G401 (cell line): ENCODE measurements at places on chromosomes 13 and 19. TPM values are rescaled to one million over a fixed set of nuclear protein-coding genes. Genes with fewer than 3 reads are reported as not detected.

The MADCAM1 gene
- total RNA-seq: 0.14 TPM in 1 of 2 replicates, not detected in the other

The SIGLEC8 gene
- not detected in 2 replicates for total RNA-seq

DNA sequence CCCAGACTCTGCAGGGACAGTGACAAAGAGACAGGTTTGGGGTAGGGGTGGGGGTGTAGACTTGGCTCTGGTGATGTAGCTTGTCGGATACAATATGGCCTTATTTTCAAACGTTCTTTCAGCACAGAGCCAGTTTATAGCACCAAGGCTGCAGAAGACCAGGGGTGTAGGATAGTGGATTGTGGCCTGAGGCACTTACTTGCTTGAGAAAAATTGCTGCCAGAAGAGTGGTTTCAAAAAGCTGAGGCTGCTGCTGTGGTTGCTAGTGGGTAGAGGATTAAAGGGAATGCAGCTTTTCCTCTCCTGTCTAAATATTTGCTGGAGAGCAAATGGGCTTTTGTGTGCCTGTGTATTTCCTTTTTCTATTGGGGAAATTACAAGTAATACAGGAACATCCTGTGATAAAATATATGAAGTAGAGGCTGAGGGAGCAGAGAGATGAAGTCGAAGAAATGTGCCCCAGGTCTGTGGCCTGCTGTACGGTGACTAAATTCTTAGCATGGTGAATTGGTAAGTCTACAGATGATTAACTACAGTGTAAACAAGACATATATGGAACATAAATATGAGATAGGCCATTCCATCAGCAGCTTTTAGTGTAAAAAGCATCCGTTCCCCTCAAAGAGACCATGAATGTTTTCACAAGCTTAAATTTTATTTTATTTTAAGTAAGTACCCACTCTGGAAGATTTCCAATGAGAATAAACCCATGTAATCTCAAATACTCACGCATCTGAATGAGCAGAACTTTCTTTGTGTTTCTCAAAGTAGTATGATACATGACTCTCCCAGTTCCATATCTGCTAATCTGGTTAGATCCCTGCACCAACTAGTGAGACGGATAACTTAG is 112.9 kb downstream of the LRCH1 start:
- peak; percentile 48 for DNase-seq

The DLEU7 gene
- total RNA-seq: not detected in 2 replicates

DNA sequence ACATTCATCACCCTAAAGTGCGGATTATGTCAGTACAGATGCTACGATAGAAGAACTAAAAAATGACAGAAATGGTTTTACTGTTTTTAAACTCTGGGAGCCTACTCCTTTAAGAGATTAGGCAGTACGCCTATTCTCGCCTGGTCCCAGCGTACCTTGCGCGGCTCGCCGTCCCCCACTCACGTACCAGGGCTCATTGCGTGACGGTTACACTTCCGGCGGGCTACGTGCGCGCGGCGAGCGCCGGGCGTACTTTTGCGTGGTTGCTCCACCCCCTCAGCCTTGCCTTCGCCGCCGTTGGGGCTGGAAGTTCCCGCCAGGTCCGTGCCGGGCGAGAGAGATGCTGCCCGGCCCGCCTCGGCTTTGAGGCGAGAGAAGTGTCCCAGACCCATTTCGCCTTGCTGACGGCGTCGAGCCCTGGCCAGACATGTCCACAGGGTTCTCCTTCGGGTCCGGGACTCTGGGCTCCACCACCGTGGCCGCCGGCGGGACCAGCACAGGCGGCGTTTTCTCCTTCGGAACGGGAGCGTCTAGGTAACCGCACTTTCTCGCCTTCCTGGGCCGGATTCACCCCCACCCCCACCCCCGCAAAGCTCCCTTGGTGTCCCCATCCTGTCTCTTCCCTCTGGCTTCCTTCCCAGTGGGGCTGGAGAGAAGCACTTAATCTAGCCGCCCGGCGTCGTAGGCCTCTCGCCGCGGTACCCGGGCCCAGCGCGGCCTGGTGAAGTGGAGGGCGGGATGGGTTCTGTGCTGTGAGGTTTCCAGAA is at the start of gene NUP58:
Gene NUP58, plus strand, starts transcription at position 279 of the 767 bp plus-strand sequence. Its CDS starts 149 bp downstream, at position 428.
- peak; percentile 95 for DNase-seq

DNA sequence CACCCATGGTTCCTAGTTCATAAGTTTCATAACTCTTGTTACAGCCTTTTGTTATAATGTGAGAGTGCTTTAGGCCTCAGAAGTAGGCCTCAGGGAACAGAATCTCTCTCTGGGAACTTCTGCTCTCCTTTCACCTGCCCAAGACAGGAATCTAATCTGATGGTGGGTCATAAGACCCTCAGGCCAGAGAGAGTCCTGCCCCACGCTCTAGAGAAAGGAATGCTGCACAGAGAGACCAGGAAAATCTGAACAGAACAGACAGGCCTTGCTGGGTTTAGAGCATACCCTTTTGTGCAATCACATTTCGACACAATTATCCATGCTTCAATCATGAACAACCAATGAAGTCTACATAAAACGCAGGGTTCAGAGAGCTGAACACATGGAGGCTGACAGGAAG is 3.4 kb upstream of the DIAPH3 start:
- DNase-seq: no peak

GRCh38 chr19:39469567-39469966 is 11.1 kb upstream of the TIMM50 start:
- no peak for DNase-seq

- peak; percentile 75 for DNase-seq
Observed at GRCh38 chr13:28324181-28324789, 170.6 kb downstream of the FLT1 start.

- DNase-seq: no peak
Observed at GRCh38 chr13:99228737-99229691, 28.4 kb downstream of the UBAC2 start.

The ZNF546 gene
- 3.0 and 3.4 TPM in 2 replicates for total RNA-seq

DNA sequence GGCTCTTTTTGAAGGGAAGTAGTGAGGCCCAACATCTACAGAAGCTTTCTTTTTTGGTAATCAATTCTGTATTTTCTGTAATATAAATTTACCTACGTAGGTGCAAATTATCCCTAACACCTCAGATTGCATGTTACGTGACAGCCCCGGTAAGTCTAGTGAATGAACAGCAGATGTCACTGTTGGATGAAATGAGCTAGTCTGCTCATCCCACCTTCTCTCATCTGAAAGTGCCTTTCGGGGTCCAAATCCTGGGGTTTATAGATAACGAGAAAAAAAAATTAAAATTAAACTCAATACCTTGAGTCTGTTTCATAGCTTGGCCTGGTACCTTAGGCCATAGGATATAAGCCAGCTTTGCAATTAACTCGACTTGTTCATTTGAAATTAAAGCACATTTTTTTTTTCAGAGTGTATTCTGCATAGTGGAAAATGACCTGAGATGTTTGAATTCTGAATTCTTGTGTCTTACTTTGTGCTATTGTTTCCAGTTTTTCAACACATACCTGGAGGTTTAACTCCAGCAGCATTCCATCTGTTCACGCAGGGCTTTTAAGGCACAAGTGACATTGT is 548.2 kb downstream of the GPC5 start:
- DNase-seq: peak; percentile 13

The ZNF93 gene
- not detected in 2 replicates for total RNA-seq

The SNRPA gene
- 134 and 162 TPM in 2 replicates for total RNA-seq

DNA sequence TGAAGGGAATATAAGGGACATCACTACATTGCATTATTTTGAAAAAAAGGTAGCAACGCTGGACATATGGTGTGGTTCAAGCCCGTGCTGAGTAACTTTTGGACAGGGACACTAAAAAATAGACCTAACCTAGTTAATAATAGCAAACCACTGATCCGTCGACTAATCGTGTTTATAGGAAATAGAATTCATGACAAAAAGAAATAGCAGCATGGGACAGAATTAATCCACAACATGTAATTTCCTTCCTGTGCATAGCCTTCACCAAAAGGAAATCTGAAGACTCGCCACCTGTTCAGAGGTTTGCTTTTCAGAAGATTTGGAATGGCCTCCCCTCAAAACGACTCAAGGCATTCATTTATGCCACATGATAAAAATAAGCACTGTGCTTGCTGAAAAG is 128.7 kb downstream of the FGF14 start:
- peak; percentile 97 for DNase-seq

DNA sequence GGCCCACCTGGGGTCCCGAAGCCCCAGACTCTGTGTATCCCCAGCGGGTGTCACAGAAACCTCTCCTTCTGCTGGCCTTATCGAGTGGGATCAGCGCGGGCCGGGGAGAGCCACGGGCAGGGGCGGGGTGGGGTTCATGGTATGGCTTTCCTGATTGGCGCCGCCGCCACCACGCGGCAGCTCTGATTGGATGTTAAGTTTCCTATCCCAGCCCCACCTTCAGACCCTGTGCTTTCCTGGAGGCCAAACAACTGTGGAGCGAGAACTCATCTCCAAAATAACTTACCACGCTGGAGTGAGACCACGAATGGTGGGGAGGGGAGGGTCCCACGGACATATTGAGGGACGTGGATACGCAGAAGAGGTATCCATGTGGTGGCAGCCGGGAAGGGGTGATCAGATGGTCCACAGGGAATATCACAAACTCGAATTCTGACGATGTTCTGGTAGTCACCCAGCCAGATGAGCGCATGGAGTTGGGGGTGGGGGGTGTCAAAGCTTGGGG is 1.0 kb upstream of the ICAM5 start:
- peak; percentile 48 for DNase-seq

The SHISA7 gene
- total RNA-seq: not detected in 2 replicates

The SIGLEC6 gene
- not detected in 2 replicates for total RNA-seq

- DNase-seq: no peak
Observed at GRCh38 chr19:11624069-11624463, 26.8 kb downstream of the ZNF627 start.

The RFPL4AL1 gene
- 0.17 and 0.18 TPM in 2 replicates for total RNA-seq

The ZFP14 gene
- total RNA-seq: 7.1 and 9.4 TPM in 2 replicates

The KIR3DL1 gene
- total RNA-seq: not detected in 2 replicates

The KRTDAP gene
- total RNA-seq: not detected in 2 replicates

- DNase-seq: no peak
Observed at GRCh38 chr19:3982701-3983541, 2.3 kb downstream of the EEF2 start.

The FGF22 gene
- total RNA-seq: not detected in 2 replicates

The LHFPL6 gene
- not detected in 2 replicates for total RNA-seq

DNA sequence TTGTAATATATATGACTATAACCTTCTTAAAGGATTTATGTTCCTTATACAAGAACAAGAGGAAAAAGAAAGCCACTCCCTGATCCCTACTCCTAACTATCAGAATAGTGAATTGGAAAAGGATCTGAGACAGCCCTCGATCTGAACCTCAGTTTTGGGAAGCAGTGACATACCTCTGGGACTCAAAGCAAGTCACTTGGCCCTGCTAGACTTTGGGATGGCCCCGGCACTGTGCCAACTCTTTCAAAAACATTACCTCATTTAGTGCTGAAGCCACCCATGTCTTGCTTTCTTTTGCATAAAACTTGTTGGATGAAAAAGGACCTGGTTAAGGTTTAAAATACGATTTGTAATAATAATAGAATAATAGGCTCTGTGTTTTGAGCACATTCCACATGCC is 447.3 kb downstream of the FGF9 start:
- no peak for DNase-seq

The CFAP97D2 gene
- not detected in 2 replicates for total RNA-seq

GRCh38 chr13:79724348-79725103 is 243.6 kb downstream of the NDFIP2 start:
- DNase-seq: no peak

The SLC10A2 gene
- not detected in 2 replicates for total RNA-seq

DNA sequence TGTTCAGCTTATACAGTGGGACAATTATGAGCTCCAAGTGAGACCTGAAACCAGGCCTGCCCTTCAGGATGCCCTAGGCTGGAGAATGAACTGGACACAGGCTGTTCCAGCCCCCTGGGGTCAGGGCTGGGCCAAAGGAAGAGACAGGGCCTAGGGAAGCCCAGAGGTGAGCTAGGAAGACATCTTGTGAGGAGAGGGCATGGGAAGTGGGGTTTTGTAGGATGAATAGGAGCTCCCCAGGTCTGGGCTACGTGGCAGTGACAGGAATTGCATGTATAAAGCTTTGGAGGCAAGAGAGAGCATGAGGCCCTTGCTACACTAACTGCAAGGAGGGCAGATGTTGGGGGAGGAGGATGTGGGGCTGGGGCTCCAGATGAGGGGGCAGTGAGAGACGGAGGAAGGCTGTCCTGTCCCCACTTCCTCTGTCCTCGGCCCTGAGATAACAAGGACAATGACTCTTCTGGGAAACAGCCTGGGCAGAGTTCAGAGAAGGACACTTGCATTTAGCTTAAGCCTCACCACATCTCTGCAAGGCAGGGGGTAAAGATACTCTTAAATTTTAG is 1.5 kb upstream of the TBXA2R start:
- DNase-seq: no peak

DNA sequence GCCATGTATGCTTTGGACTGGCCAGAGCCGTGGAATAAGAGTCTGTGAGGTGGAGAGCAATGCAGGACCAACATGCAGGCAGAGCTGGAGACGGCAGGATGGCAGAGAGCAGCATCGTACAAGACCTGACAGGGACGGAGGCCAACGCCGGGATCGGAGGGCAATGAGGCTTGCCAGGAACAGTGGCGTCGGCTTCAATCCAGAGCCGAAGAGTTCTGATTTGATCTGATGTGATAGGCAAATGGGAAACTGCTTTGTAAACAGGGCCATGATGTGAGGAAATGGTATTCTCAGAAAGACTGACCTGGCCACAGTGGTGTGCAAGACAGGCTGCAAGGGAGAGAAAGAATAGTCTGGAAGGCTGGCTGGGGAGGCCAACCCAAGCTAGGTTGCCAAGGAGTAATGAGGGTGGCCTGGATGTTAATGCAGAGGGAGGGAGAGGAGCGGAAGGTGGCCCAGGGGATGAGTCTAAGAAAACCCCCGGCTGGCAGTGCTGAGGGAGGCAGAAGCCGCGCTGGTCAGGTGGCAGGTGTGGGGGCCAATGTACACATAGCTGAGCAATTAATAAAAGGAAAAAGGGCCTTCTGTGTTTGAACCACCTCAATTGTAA is 26.7 kb downstream of the RCBTB2 start:
- peak; percentile 91 for DNase-seq

The METTL21C gene
- not detected in 2 replicates for total RNA-seq
